ENCODE measurements at places on chromosomes 6 and 20. TPM values are rescaled to one million over a fixed set of nuclear protein-coding genes. Genes with fewer than 3 reads are reported as not detected.

GNAS-AS1 gene
- total RNA-seq, result not detected

LGSN gene
- total RNA-seq, result 3.3 TPM

CST4 gene
- not detected for total RNA-seq

ULBP2 gene
- total RNA-seq, result 4.0 TPM

MMS22L gene
- total RNA-seq, result 9.5 TPM

MICB gene
- 7.4 TPM for total RNA-seq

ATP6V1G2 gene
- total RNA-seq, result 0.64 TPM

OVOL2 gene
- total RNA-seq, result 0.18 TPM

PCSK2 gene
- total RNA-seq, result not detected

CLPSL1 gene
- not detected for total RNA-seq

C20orf141 gene
- total RNA-seq, result 0.38 TPM

POM121L2 gene
- total RNA-seq, result 0.04 TPM

GPX5 gene
- total RNA-seq, result not detected

KCNK17 gene
- total RNA-seq, result not detected

PSORS1C2 gene
- not detected for total RNA-seq

HDGFL1 gene
- not detected for total RNA-seq

TTPAL gene
- 13.7 TPM for total RNA-seq

POPDC3 gene
- total RNA-seq, result 26.4 TPM

SLC24A3 gene
- total RNA-seq, result not detected

RSPO4 gene
- total RNA-seq, result not detected

ZNF318 gene
- 5.3 TPM for total RNA-seq

BEND3 gene
- total RNA-seq, result 3.3 TPM

MUC22 gene
- total RNA-seq, result 0.03 TPM

All from A549 treated with CORT108297 at 1 μM for 4 hours (cell line).